Stimulated activated CD4-positive, alpha-beta T cell treated with anti-CD3 and anti-CD28 coated beads, Interleukin-1b, Interleukin-23, amount 100 ng/mL, for 1 hour (primary cell): ENCODE measurements at places on chromosomes 6 and 20.

DNA sequence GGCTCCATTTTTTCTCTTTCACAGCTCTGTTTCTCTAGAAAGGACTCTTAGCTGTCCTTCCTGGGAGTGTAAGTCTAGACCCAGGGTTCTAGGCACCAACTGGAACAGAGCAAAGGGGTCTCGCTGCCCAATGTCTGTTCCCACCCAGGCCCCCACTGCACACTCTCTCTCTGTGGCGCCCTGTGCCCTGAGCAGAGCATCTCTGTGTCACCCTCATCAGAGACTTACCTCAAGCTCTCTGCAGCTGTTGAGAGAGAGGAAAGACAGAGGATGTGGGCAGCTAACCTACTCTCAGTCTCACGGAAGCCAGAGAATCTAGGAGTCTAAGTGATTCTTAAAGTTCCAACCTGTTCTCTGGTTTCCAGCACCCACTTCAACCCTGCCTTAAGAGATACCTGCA is 9.5 kb downstream of the NCR2 start:
- no peak for DNase-seq

- DNase-seq = no peak
Observed at GRCh38 chr6:1756472-1757129, 146.9 kb downstream of the FOXC1 start.

GRCh38 chr6:158977382-158977781 is 22.6 kb downstream of the RSPH3 start:
- no peak for DNase-seq

- DNase-seq = no peak
Observed at GRCh38 chr6:134590449-134590848, 272.5 kb upstream of the SGK1 start.

DNA sequence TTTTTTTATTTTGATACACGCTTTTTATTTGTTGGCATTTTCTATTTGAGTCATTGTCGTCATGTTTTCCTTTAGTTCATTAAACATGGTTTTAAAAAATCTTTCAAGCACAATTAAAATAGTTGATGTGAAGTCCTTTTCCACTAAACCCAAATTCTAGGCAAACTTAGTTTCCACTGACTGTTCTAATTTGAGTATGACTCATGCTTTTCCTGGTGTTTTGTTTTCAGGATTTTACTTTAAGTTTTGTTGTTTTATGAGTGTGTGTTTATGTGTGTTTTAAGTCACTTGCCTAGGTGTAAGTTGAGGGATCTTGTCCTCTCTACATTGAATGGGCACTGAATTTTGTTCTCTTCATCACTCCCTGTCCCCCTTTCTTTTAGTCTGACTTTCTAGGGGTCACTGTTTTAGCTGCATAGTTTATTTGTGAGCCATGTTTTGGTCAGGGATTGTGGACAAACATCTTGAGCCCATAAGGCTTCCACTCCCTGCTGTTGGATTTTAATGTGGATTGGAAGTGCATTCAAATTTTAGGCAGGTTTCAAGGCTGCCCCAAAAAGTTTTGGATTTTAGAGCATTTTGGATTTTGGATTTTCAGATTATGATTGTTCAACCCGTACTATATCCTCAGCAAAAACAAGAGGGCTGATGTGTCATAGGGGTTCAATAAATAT is 94.8 kb downstream of the CDYL start:
- no peak for DNase-seq
